Lower lobe of right lung (tissue), 2 donors: ENCODE measurements at places on chromosomes 6 and 20. TPM values are rescaled to one million over a fixed set of nuclear protein-coding genes. Genes with fewer than 3 reads are reported as not detected.

Gene PSORS1C2
- not detected for total RNA-seq

Gene SLC22A7
- total RNA-seq: not detected

Gene SMIM26
- 56.4 TPM for total RNA-seq

Gene ENPP5
- total RNA-seq: 11.4 TPM

Gene DSP
- 22.8 TPM for total RNA-seq

Gene GNAS-AS1
- total RNA-seq: 0.97 TPM

Gene CTCFL
- not detected for total RNA-seq

Gene PTCHD4
- total RNA-seq: 2.3 TPM

Gene STX7
- total RNA-seq: 97.2 TPM

Gene ADRM1
- total RNA-seq: 63.9 TPM

Gene COX4I2
- total RNA-seq: 17.1 TPM

Gene ELOVL4
- 0.24 TPM for total RNA-seq

Gene C2
- 311 TPM for total RNA-seq

Gene COL21A1
- 9.4 TPM for total RNA-seq

Gene PRL
- not detected for total RNA-seq

Gene ME1
- total RNA-seq: 12.9 TPM

Gene LST1
- total RNA-seq: 127 TPM

Gene HMGCLL1
- 4.3 TPM for total RNA-seq

Gene PLN
- total RNA-seq: 7.5 TPM

Gene DEFB125
- not detected for total RNA-seq

Gene ATP9A
- 23.1 TPM for total RNA-seq

Gene C20orf204
- total RNA-seq: 1.2 TPM

Gene SEL1L2
- total RNA-seq: not detected

Gene RAET1L
- not detected for total RNA-seq

Gene DACT2
- total RNA-seq: 2.4 TPM

Gene HS3ST5
- total RNA-seq: 0.12 TPM

Gene SCUBE3
- total RNA-seq: 0.56 TPM

Gene SRMS
- not detected for total RNA-seq

Gene LGSN
- total RNA-seq: 1.7 TPM

Gene VSTM2L
- 14.1 TPM for total RNA-seq

Gene IRAK1BP1
- total RNA-seq: 6.2 TPM

Gene PDE7B
- total RNA-seq: 2.2 TPM

Gene SRSF12
- total RNA-seq: not detected

Gene CLPSL1
- total RNA-seq: not detected

Gene PKHD1
- 0.09 TPM for total RNA-seq

Gene SLC2A10
- 11.5 TPM for total RNA-seq

Gene SAMD3
- total RNA-seq: 5.5 TPM

Gene FOXS1
- 1.1 TPM for total RNA-seq

Gene GCNT2
- 32.2 TPM for total RNA-seq

Gene OTOR
- total RNA-seq: not detected

Gene SUMO4
- 2.0 TPM for total RNA-seq

Gene DLL1
- 12.9 TPM for total RNA-seq

Gene LY86
- 20.2 TPM for total RNA-seq

Gene CST7
- total RNA-seq: 11.7 TPM
